ENCODE measurements at places on chromosomes 3 and 15.
A peak's percentile ranks its signal among the peaks of the same experiment; 100 is the strongest.

GRCh38 chr15:50257924-50258323 lies 7.6 kb downstream of the HDC start:
- H3K27ac ChIP-seq = no peak overlapping the region
- no peaks in the 10 kb centered on the region for H3K4me1 ChIP-seq
- no peaks in the 10 kb centered on the region for H3K36me3 ChIP-seq

- no peak overlapping the region for H3K27ac ChIP-seq
- no peak overlapping the region for H3K4me3 ChIP-seq
- H3K27me3 ChIP-seq = peaks cover 4% of the 10 kb centered on the region
- no peak for DNase-seq
- no peaks in the 10 kb centered on the region for H3K36me3 ChIP-seq
Measured at GRCh38 chr3:81045976-81046375, 715.5 kb downstream of the GBE1 start.

DNA sequence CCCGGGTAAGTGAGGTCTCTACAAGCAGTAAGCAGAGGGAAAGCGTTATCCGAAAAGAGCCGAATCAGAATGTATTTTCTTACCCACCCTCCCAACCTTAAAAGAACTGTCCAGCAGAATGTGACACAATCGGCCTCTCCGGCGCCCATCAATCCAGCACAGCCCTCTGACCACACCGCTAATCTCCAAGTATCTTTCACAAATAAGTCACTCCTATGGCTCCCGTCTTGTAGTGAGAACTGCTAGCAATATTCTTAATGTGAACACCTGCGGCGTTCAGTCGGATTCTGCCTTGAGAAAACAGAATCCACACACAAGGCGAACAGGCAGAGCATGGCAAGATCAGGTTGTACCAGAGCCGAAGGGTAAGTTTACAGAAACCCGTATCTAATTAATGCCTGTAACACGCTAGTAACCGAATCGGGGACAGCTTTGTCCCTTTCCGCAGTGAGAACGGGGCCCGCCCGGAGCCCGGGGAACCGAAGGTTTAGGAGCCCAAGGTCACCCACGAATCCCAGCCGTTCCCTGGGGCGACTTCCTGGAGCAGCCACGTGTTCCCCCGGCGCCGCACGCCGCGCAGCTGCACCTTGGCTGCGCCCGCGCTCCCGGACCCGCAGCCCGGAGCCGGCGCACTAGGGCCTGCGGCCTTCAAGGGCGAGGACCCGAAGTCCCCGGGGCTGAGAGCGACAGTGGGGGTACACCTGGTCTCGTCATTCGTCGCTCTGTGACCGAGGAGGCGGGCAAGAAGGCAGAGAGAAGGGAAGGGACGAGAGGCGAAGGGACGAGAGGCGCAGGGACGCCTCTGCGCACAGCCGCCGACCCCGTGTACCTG lies 672 bp downstream of the TFRC start:
- H3K27me3 ChIP-seq = no peaks in the 10 kb centered on the region
- H3K27ac ChIP-seq = peak overlapping the region; percentile 94
- H3K4me3 ChIP-seq = peak overlapping the region; percentile 87

GRCh38 chr3:126649556-126650092 lies 5.3 kb downstream of the TXNRD3 start:
- H3K4me1 ChIP-seq = peaks cover 34% of the 10 kb centered on the region
- H3K27me3 ChIP-seq = no peaks in the 10 kb centered on the region
- H3K4me3 ChIP-seq = no peak overlapping the region

- H3K4me3 ChIP-seq = no peak overlapping the region
- peaks cover 20% of the 10 kb centered on the region for H3K36me3 ChIP-seq
- no peaks in the 10 kb centered on the region for H3K27me3 ChIP-seq
- H3K27ac ChIP-seq = no peak overlapping the region
- no peaks in the 10 kb centered on the region for H3K4me1 ChIP-seq
Measured at GRCh38 chr15:42558739-42559138, 10.1 kb downstream of the HAUS2 start.

DNA sequence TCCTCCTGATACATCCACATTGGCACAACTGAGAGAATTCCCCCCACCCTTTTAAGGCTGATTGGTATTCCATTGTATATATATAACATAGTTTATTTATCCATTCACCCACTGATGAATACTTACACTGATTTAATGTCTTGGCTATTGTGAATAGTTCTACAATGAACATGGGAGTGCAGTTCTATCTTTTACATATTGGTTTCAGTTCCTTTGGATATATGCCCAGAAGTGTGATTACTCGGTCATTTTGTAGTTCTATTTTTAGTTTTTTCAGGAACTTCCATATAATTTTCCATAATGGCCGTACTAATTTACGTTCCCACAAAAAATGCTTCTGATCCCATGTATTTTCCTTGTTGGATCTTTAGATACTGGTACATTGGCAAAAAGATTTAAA lies 135.3 kb downstream of the FMN1 start:
- no peak for DNase-seq
- H3K4me3 ChIP-seq = no peak overlapping the region
- H3K36me3 ChIP-seq = no peaks in the 10 kb centered on the region
- H3K4me1 ChIP-seq = peaks cover 12% of the 10 kb centered on the region
- H3K27ac ChIP-seq = no peak overlapping the region

GRCh38 chr15:71790081-71790480 lies 20.3 kb upstream of the NR2E3 start:
- no peak overlapping the region for H3K4me3 ChIP-seq
- no peak for DNase-seq
- no peaks in the 10 kb centered on the region for H3K27me3 ChIP-seq
- no peaks in the 10 kb centered on the region for H3K36me3 ChIP-seq

DNA sequence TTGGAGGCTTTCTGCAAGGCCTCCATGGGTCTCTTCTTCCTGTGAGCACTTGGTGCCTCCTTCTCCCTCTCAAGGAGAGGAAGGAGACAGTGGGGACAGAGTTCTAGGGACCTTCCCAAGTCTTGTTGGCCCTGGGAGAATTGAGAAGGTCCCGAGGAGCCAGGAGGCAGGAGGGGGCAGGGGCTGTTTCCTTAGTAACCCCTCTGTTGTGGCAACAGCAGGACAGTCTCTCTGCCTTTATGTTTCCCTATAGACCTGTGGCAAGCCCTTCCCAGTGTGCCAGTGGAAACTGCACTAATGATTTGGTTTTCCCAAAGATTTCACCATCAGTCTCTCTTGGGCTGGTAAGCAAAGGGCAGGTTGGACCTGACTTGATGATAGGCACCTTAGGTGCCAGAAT lies 87.8 kb upstream of the GALNT15 start:
- H3K4me1 ChIP-seq = peaks cover 15% of the 10 kb centered on the region
- no peak overlapping the region for H3K4me3 ChIP-seq
- H3K27ac ChIP-seq = no peak overlapping the region
- DNase-seq = no peak
- peaks cover 3% of the 10 kb centered on the region for H3K27me3 ChIP-seq

DNA sequence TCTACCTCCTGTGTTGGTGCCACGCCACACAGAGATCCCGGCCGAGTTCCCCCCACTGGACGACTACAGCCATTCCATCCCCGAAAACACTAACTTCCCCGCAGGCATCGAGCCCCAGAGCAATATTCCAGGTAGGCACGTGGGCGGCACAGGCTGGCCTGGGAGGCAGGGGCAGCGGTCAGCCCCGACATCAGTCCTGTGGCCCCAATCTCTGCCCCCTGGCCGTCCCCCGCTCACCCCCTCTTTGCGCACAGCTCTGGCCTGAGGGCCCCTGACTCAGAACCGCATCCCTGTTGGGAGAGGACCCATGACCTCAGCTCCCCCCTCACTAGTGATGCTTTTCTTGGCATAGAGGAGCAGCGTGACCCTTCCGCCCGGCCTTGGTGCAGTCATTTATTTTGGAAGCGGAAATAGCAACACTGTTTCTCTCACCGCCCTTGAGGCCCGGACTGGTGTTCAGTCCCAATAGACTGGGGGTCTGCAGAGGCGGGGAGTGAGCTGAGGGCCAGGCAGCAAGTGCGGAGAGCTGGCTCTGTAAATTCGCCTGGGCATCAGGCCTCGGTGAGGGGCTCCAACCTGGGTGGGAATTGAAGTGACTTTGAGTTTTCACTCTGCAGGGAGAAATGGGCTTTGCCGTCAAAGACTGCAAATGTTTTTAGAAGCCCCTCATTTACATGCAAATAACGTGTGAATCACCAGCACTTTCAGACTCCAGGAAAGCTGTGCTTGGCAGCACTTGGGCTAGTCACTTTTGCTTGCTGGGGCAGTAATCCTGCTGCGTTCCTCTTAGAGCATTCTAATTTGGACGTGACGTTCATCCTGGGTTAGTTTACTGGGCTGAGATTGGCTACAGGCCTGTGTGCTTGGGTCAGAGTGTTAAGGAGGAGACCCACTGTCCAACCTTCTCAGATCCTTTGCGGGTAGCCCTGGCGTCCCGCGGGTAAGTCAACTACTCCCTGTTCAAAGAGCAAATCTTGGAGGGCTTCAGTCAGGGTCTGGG lies 88.9 kb downstream of the AAGAB start:
- H3K4me1 ChIP-seq = peaks cover 27% of the 10 kb centered on the region
- H3K27ac ChIP-seq = no peak overlapping the region
- no peak for DNase-seq
- H3K4me3 ChIP-seq = no peak overlapping the region

- no peak overlapping the region for H3K4me3 ChIP-seq
- H3K36me3 ChIP-seq = no peaks in the 10 kb centered on the region
- H3K4me1 ChIP-seq = peaks cover 48% of the 10 kb centered on the region
- no peak overlapping the region for H3K27ac ChIP-seq
- H3K27me3 ChIP-seq = no peaks in the 10 kb centered on the region
Measured at GRCh38 chr3:106813742-106814141, 563.5 kb upstream of the CCDC54 start.

- H3K4me3 ChIP-seq = no peak overlapping the region
- no peaks in the 10 kb centered on the region for H3K4me1 ChIP-seq
- no peak for DNase-seq
- peaks cover 2% of the 10 kb centered on the region for H3K36me3 ChIP-seq
Measured at GRCh38 chr3:187838016-187838540, 92.8 kb upstream of the BCL6 start.

GRCh38 chr15:89912145-89912673 lies 543 bp downstream of the ARPIN start:
- peak overlapping the region; percentile 83 for H3K4me3 ChIP-seq
- H3K27ac ChIP-seq = peak overlapping the region; percentile 90
- peak; percentile 45 for DNase-seq
- peaks cover 2% of the 10 kb centered on the region for H3K36me3 ChIP-seq
- H3K4me1 ChIP-seq = peaks cover 26% of the 10 kb centered on the region

GRCh38 chr3:110066206-110066605 lies 728.9 kb upstream of the DPPA4 start:
- H3K4me3 ChIP-seq = no peak overlapping the region
- no peaks in the 10 kb centered on the region for H3K27me3 ChIP-seq
- DNase-seq = no peak
- peaks cover 10% of the 10 kb centered on the region for H3K4me1 ChIP-seq
- no peaks in the 10 kb centered on the region for H3K36me3 ChIP-seq

DNA sequence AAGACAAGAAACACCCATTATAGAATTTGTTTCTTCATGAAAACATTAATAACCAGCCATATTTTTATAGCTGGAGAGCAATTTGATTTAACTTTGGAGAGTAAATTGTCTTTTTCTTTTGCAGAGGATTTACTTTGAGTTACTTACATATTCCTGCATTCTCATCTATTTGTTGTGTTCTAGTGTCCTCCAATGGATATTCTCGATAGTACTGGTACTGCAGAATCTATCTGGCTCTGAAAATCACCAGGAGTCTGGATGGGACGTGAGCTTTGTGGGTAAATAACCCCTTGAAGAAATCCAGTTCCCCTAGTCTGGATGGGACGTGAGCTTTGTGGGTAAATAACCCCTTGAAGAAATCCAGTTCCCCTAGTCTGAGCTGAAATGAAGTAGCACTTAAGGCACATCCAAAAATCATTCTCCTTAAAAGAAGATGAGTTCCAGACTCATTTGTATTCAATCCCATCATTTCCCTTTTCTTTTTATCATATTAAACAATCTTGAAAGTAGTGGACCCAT lies 294.1 kb upstream of the UBE2E2 start:
- no peak overlapping the region for H3K4me3 ChIP-seq
- H3K27me3 ChIP-seq = no peaks in the 10 kb centered on the region
- DNase-seq = no peak
- H3K4me1 ChIP-seq = no peaks in the 10 kb centered on the region

- no peaks in the 10 kb centered on the region for H3K36me3 ChIP-seq
- H3K4me3 ChIP-seq = no peak overlapping the region
- peaks cover 32% of the 10 kb centered on the region for H3K4me1 ChIP-seq
- H3K27me3 ChIP-seq = no peaks in the 10 kb centered on the region
- H3K27ac ChIP-seq = no peak overlapping the region
Measured at GRCh38 chr15:68696414-68697363, 117.9 kb downstream of the CORO2B start.

DNA sequence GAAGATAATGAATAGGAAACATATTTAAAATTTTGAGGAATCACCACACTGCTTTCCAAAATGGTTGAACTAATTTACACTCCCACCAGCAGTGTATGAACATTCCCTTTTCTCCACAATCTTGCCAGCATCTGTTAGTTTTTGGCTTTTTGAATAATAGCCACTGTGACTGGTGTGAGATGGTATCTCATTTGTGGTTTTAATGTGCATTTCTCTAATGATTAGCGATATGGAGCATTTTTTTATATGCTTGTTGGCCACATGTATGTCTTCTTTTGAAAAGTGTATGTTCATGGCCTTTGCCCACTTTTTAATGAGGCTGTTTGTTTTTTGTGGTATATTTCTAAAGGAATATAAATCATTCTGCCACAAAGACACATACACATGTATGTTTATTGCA lies 166.3 kb downstream of the NECTIN3 start:
- H3K36me3 ChIP-seq = no peaks in the 10 kb centered on the region
- H3K27me3 ChIP-seq = no peaks in the 10 kb centered on the region
- no peak overlapping the region for H3K27ac ChIP-seq
- no peak overlapping the region for H3K4me3 ChIP-seq

DNA sequence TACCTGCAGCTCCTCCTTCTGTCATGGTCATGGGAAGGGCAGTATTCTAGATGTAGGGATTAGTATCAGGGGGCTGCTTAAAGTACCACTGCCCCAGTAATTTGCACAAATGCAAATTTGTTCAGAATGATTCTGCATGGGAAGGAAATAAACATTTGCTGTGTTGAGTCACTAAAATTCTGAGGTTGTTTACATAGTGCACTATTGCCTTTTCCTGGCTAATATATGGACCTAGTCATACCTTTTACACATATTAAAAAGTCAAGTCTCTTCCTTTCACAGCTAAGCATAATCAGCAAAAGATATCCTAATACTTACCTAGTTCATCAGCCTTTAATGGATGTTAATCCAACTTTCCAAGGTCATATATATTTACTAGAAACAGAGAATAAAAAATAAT lies 746.4 kb upstream of the NR2F2 start:
- H3K27me3 ChIP-seq = no peaks in the 10 kb centered on the region
- no peak overlapping the region for H3K4me3 ChIP-seq
- no peak for DNase-seq
- no peak overlapping the region for H3K27ac ChIP-seq
- H3K36me3 ChIP-seq = no peaks in the 10 kb centered on the region
- peaks cover 15% of the 10 kb centered on the region for H3K4me1 ChIP-seq

GRCh38 chr15:70289191-70289955 lies 191.7 kb upstream of the TLE3 start:
- DNase-seq = no peak
- H3K27me3 ChIP-seq = no peaks in the 10 kb centered on the region
- H3K4me1 ChIP-seq = peaks cover 57% of the 10 kb centered on the region
- peak overlapping the region; percentile 95 for H3K27ac ChIP-seq
- H3K36me3 ChIP-seq = no peaks in the 10 kb centered on the region

GRCh38 chr3:52291508-52292181 lies 4.0 kb downstream of the GLYCTK start:
- peaks cover 12% of the 10 kb centered on the region for H3K4me1 ChIP-seq
- H3K27ac ChIP-seq = no peak overlapping the region
- H3K36me3 ChIP-seq = no peaks in the 10 kb centered on the region

Measured in mesothelial cell of epicardium (in vitro differentiated cells).